Epithelial cell of prostate (primary cell): ENCODE measurements at places on chromosomes 12 and 14.

- no peak for DNase-seq
Measured at GRCh38 chr12:26769611-26770010, 63.4 kb downstream of the ITPR2 start.

DNA sequence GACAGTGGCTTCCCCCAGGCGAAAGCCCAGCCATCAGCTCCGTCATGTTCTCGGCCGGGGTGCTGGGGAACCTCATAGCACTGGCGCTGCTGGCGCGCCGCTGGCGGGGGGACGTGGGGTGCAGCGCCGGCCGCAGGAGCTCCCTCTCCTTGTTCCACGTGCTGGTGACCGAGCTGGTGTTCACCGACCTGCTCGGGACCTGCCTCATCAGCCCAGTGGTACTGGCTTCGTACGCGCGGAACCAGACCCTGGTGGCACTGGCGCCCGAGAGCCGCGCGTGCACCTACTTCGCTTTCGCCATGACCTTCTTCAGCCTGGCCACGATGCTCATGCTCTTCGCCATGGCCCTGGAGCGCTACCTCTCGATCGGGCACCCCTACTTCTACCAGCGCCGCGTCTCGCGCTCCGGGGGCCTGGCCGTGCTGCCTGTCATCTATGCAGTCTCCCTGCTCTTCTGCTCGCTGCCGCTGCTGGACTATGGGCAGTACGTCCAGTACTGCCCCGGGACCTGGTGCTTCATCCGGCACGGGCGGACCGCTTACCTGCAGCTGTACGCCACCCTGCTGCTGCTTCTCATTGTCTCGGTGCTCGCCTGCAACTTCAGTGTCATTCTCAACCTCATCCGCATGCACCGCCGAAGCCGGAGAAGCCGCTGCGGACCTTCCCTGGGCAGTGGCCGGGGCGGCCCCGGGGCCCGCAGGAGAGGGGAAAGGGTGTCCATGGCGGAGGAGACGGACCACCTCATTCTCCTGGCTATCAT, 663 bp downstream of the PTGER2 start:
- DNase-seq: no peak

- DNase-seq: no peak
Measured at GRCh38 chr12:115313929-115314328, 630.0 kb upstream of the TBX3 start.

GRCh38 chr14:31083781-31084180, 57.6 kb upstream of the STRN3 start:
- DNase-seq: no peak

DNA sequence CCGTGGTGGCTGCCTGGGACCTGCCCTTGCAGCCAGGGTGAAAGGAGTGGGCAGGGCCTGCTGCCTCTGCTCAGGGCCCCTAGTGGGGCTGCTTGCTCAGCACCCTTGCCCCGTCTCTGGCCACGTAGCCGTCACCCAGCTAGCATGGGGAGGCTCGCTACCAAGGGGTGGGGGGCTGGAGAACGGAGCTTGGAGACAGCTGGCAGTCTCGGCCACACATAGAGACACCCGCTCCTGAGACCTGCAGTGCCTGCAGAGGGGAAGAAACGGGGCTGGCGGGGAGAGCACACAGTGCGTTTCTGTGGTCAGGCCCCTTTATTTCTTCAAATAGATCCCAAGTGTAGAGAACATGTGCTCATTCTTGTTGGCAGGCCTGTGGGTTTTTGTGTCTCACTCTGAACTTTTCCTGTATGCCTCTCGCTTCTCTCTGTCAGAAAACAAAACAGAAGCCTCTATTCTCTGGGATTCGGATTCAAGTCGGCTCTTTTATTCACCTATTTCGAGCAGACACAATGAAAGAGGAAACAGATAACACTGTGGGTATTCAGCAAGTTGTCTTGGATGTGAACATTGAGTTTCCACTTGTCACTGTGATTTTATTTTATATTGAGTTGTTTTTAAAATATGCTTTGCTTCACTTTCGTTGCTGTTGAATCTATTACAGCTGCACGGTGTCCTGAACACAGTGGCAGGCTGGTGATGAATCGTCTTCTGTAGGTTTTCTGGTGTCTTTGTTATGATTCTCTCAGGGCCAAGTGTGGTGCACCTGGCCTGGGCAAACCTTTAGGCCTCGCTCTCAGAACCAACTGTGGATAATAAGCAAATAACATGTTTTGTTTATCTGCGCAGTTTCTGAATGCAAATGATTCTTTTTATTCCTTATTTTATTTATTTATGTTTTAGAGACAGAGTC, 26.5 kb downstream of the PACS2 start:
- no peak for DNase-seq

- no peak for DNase-seq
Measured at GRCh38 chr14:71988939-71989338, 56.7 kb downstream of the RGS6 start.

- DNase-seq: no peak
Measured at GRCh38 chr12:5453466-5453865, 21.6 kb downstream of the NTF3 start.

GRCh38 chr12:71870416-71870815, 30.9 kb downstream of the TBC1D15 start:
- no peak for DNase-seq

GRCh38 chr12:131828671-131829355, 620 bp downstream of the MMP17 start:
- DNase-seq: no peak

DNA sequence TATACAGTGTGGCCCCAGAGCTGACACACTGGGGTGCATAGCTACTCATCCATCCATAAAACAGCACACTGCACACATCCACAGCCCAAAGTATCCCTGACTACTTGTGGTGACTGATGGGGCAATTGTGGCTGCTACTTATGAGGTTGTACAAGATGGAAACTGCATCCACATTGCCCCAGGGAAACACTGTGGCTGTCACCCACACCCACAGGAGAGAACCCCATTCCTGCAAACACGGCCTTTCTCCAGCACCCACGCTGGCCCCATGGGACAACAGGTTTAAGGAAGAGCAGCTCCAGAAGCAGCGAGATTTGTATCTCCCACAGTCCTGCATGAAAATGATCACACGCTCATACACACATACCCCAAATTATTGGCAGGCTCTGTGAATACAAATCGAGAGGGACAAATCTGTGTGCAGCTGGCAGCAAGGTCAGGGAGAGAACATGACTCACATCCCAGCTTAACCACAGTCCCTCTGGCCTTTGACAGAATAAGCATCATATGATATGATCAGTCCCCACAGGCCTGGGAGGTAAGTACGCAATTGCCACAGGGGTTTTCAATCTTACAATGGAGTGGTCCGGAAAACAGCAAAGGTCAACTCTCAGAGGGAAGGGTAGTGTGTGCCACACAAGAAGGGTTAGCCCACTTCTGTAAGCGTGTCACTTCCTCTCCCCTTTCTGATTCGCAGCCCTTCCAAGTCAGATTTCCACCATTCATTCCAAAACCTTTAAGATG, 61.9 kb downstream of the ESR2 start:
- no peak for DNase-seq

DNA sequence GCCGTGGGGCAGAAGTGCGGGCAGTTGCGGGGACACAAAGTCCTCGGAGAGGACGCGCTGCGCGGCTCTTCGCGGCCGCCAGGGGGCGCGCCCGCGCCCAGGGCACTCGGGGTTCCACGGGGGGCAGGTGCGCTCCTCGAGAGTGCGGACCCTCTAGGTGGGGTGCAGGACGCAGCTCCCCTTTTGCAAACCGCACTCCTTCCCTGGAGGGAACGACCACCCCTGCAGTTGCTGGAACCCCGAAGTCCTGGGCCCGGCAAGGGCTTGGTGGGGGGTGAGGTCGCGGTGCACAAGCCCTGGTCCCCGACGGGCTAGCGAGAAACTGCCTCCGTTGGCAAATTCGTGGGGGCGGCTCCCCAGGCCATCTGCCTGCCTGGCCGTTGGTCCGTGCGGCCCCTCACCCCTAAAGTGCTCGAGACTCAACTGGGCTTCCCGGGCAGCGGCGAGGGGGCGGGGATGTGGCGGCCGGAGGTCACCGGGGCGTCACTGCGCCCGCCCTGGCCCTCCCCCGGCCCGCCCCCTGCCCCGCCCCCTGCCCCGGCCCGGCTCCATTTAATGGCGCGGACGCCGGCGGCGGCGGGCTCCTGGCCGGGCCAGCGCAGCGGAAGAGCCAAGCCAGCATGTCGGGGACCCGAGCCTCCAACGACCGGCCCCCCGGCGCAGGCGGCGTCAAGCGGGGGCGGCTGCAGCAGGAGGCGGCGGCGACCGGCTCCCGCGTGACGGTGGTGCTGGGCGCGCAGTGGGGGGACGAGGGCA, at the start of gene ADSS1:
Gene ADSS1 (plus strand): TSS at position 579 of the 756 bp plus-strand sequence. CDS start 42 bp downstream, at position 621.
- no peak for DNase-seq
